ENCODE measurements at places on chromosomes 7 and 10. TPM values are rescaled to one million over a fixed set of nuclear protein-coding genes. Genes with fewer than 3 reads are reported as not detected.

NPY4R2 gene
- total RNA-seq, result not detected

GRCh38 chr7:49479441-49479840 is 294.0 kb upstream of the VWC2 start:
- H3K4me1 ChIP-seq, result no peaks in the 10 kb centered on the region
- no peak for DNase-seq
- no peak overlapping the region for H3K27ac ChIP-seq
- H3K36me3 ChIP-seq, result no peaks in the 10 kb centered on the region
- no peak overlapping the region for H3K4me3 ChIP-seq

NKX2-3 gene
- total RNA-seq, result not detected

DNA sequence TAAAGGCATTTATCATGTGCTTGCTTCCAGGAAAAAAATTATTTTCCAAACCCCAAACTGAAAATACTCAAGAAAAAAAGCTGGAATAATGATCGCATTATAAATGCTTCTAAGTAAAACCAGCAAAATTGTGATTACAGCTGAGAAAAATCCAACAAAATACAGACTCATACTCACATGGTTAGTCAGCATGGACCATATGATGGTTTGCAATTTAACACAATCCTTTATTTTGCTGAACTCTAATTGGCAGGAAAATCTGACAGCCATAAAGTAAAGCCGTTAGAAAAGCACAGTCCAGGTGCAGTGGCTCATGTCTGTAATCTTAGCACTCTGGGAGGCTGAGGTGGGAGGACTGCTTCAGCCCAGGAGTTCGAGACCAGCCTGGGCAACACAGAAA is 59.6 kb downstream of the BRI3 start:
- H3K36me3 ChIP-seq, result no peaks in the 10 kb centered on the region
- H3K4me1 ChIP-seq, result no peaks in the 10 kb centered on the region
- H3K27ac ChIP-seq, result no peak overlapping the region
- no peaks in the 10 kb centered on the region for H3K27me3 ChIP-seq
- no peak overlapping the region for H3K4me3 ChIP-seq

GRCh38 chr7:144483189-144483588 is 79.7 kb upstream of the NOBOX start:
- no peaks in the 10 kb centered on the region for H3K4me1 ChIP-seq
- no peaks in the 10 kb centered on the region for H3K27me3 ChIP-seq
- DNase-seq, result no peak
- no peaks in the 10 kb centered on the region for H3K36me3 ChIP-seq
- H3K27ac ChIP-seq, result no peak overlapping the region
- H3K4me3 ChIP-seq, result no peak overlapping the region

LRGUK gene
- 0.18 TPM for total RNA-seq

CYP2E1 gene
- 0.40 TPM for total RNA-seq

DNA sequence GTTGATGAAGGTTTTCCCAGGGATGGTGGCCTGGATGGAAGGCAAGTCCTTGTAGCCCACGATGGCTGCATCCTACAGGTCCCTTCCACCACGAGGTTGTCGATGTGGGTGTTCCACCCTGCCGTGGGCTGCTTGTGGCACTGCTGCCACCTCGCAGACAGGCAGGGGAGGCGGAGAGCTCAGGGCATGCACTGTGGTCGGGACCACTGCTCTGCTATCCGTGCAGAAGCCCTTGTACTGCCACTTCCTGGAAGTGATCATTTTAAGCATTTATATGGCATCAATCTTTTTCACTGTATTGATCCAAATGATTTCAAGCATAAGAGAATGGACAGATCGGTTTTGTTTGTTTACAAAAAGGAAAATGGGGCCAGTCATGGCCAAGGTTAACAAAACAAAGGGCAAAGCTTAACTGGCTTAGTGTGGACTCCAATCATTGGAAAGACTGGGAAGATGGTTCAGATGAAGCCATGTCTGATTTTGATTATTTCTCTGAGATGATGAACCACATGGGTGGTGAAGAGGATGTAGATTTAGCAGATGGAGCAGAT is 8.2 kb upstream of the CYP17A1 start:
- no peaks in the 10 kb centered on the region for H3K4me1 ChIP-seq
- H3K36me3 ChIP-seq, result no peaks in the 10 kb centered on the region
- H3K4me3 ChIP-seq, result no peak overlapping the region
- H3K27ac ChIP-seq, result no peak overlapping the region

PTPN20 gene
- 0.61 TPM for total RNA-seq

GRCh38 chr7:117776224-117776623 is 97.0 kb downstream of the CTTNBP2 start:
- no peaks in the 10 kb centered on the region for H3K36me3 ChIP-seq
- no peaks in the 10 kb centered on the region for H3K27me3 ChIP-seq

PPP3CB gene
- 44.0 TPM for total RNA-seq

MACROH2A2 gene
- total RNA-seq, result 3.4 TPM

GRCh38 chr7:23385140-23385539 is 85.2 kb downstream of the IGF2BP3 start:
- H3K4me1 ChIP-seq, result no peaks in the 10 kb centered on the region
- no peak for DNase-seq
- no peaks in the 10 kb centered on the region for H3K36me3 ChIP-seq
- no peak overlapping the region for H3K27ac ChIP-seq
